ENCODE measurements at places on chromosomes 12 and 14. TPM values are rescaled to one million over a fixed set of nuclear protein-coding genes. Genes with fewer than 3 reads are reported as not detected.

The HSPB8 gene
- polyA plus RNA-seq = 70.7 TPM

The C14orf39 gene
- polyA plus RNA-seq = not detected

The IL22 gene
- not detected for polyA plus RNA-seq

The KCNMB4 gene
- polyA plus RNA-seq = 18.3 TPM

Data from brain (organoid and tissue), 16 donors.